ENCODE measurements at places on chromosomes 2 and 18.

DNA sequence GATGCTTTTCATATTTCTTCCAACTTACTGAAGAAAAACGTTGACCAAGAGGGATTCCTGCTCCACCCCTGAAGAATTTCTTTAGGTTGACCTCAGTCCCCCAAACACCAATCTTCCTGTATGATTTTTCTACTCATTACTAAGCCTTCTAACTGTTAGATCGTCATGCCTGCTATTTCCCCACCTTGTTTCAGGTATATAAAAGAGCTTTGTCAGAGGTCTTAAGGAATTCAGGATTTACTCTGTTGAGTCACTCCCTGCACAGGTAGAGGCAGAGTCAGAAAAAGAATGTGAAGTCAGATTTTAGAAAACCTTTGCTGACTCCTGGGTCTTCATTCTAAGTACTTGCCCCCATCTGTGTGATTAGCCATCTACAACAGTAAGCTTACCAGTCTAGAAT is 83.8 kb upstream of the NOSTRIN start:
- no peak for DNase-seq

- no peak for DNase-seq
These were observed 12.3 kb downstream of the FASTKD1 start for GRCh38 chr2:169561364-169561763.

DNA sequence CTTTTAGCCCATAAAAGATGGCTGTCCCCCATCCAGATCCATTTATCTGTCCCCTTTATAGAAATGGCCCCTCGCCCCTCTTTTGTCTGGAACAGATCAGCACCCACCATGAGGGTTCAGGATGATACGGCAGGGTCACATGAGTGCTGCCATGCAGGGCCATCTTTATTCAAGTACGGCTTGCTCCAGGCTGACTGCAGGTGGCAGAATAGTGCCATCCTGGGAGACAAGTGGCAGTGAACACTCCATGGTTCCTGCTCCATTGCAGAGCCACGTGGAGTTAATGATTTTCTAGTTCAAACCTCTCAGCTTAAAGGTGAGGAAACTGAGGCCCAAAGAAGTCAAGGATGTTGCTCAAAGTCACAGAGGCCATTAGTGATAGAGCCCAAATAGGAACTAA is 180.6 kb downstream of the CLIP4 start:
- peak; percentile 63 for DNase-seq

- DNase-seq: no peak
These were observed 30.1 kb upstream of the PNO1 start for GRCh38 chr2:68127358-68128242.

GRCh38 chr2:189076572-189076971 is 102.4 kb downstream of the COL3A1 start:
- no peak for DNase-seq

- DNase-seq: no peak
These were observed 1193.4 kb downstream of the DSC3 start for GRCh38 chr18:29849144-29849543.

DNA sequence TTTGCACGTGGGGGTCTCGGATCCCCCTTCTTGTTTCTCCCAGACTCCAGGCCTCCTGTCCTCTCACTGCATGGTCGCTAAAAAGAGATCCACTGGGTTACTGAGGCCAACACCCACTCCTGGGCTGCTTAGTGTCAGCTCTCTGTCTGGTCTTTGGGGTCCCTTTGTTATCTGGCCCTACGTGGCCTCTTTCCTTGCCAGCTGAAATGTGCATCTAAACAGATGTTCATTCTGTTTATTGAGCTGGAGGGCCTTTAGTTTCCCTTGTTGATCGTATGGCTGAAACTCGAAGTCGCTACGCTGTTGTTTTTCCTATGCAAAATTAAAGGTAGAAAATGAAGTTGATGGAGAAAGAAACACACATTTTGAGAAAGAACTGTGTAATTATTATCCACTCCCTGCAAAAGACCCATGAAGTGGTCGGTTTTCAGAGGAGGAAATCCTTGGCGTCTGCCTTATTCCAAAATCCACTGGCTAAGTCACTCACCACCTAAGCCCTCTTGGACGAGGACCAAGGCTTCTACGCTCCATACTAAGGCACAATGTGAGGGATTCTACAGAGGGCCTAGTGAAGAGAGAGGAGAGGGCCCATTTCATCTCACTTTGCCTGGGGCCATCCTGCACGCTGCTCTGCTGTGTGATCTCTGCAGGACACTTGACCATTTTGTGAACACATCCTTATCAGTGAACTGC is 105.3 kb downstream of the GLI2 start:
- DNase-seq: no peak

GRCh38 chr2:20706217-20706616 is 39.3 kb downstream of the GDF7 start:
- DNase-seq: no peak
